ENCODE measurements at places on chromosomes 1 and 21.

- DNase-seq: no peak
Measured at GRCh38 chr1:54016343-54017282, 1.4 kb downstream of the LDLRAD1 start.

DNA sequence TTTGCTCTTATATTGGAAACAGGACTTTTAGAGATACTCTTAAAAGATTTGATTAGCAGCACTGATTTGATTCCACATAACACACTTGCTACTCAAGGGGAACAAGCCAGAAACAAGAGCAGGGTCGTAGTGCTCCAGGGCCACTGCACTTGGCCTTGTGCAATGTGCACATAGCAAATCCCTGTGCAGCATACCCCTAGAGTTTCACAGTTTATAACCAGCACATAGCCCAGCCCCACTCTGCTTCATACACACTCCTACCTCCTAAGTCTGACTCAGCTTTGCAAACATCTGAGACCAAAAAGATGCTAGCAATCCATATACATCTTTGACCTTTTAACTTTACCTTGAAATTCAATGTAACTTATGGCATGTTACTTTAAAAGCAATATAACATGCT, 157.6 kb downstream of the VAV3 start:
- no peak for DNase-seq

DNA sequence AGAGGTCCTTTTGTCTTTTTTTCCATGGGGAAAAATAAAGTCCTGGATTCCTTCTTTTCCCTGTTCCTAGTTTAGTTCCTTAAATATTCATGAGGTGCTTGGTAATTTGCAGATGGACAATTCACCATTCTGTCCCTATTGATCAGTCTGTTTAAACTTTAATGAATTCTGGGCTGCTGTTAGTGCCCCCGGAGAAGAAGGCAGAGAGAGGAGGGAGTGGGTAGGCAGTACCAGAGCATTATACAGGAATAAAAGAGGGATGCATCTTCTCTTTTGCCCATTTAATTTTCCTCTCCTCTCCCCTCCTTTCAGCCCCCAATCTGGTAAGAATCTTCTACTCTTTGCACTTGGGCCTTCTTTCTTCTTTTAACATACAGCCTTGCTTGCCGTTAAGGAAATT, 25.9 kb downstream of the FGGY start:
- DNase-seq: no peak

GRCh38 chr1:174114106-174114505, 45.2 kb upstream of the RABGAP1L start:
- no peak for DNase-seq

GRCh38 chr1:42259739-42260064, 75.3 kb downstream of the FOXJ3 start:
- DNase-seq: no peak

DNA sequence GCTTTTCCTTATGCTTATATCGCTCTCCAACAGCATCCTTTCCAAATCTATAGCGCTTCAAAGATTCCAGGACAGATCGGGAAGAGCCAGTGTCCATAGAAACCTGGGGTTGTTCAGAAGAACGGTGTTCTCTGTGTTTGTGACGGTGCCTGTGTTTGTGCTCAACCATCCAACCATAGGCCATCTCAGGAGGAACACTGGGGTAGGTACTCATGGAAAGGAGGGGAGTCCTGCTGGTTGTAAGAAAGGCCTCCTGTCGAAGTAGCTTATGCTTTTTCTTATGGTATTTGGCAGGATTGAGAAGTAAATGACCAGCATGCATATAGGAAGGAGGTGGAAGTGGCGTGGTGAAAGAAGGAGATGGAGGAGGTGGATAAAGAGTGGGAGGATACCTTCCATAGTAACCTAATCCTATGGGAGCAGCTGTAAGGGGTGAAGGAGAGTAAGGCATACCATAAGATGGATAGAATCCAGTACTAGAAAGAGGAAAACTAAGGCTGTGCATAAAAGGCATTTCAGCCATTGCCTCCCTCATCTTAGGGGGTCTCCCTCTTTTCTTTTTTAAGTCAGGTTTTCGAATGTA, 84.2 kb downstream of the ASH1L start:
- DNase-seq: no peak

DNA sequence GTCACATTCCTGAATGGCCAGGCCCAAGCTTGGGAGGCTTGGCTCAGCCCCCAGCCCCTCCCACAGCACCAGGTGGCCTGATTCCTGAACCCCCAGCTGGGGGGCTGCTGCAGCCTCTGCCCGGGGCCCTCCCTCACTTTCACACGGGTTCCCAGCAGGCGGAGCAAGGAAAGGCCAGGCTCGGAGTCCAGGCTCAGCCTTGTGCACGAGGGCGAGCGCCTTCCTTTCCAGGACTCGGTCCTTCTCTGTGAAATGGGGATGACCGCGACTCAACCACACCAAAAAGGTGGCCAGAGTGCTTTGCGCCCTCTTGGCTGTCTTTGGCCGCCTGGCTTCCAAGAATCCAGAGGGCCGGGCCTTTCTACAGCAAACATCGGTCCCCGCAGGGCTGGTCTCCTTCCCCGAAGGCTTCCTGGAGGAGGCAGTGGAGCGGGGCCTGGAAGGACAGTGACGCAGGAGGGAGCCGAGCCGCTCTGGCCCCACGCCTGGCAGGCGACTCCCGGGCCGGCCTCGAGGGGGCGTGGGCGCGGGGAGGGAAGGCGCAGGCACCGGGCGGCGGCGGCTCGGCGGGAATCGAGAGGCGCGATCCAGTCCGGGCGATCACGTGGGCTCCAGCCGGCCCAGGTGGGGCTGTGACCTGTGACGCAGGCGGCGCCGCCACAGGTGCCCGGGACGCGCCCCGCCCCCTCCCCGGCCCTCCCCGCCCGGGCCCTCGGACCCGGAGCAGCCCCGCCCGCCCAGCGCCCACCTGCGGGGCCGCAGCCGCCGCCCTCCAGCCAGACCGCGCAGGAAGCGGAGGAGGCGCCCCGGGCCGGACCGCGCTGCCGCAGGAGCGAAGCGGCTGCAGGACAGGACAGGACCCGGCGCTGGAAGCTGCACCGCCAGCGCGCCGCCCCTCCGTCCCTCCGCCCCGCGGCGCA, at the start of gene ARHGEF16:
TSS of gene ARHGEF16 (plus strand) at position 775 of the 920 bp plus-strand sequence. CDS start 8,420 bp downstream, outside the sequence.
- DNase-seq: peak; percentile 83

DNA sequence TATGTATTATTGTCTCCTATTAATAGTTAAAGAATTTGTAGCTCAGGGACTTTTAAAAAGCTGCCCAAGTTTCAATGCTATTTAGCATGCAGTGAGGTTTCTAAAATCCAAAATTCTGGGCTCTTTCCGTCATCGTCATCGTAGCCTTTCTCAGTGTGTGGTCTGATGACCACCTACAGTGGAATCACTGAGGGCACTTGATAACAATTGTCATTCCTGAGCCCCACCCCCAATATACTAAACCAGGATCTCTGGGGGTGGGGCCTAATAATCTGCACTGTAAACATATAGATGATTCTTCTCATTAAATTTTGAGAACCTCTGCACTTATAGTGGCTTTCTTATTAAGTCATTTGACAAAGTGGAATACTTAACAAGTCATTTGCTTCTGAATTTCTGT, 674.8 kb downstream of the PLPP3 start:
- no peak for DNase-seq

DNA sequence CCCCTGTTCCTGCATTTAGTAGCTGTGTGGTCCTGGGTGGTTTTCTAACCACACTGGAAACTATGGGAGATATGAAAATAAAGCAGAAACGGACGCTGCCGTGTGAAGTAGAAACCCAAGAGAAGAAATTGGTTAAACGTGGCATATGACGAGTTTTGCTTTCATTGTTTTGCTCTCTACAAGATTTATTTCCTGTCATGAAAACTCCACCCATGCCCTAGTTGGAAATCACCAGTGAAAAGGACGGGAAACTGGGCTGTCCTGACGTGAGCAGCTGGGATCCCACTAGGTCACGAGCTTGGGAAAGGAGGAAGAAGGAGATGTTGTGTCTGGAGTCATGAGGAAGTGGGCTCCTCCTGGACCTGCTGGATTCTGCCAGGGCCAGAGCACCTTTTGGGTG, 120.8 kb upstream of the GADD45A start:
- DNase-seq: no peak

DNA sequence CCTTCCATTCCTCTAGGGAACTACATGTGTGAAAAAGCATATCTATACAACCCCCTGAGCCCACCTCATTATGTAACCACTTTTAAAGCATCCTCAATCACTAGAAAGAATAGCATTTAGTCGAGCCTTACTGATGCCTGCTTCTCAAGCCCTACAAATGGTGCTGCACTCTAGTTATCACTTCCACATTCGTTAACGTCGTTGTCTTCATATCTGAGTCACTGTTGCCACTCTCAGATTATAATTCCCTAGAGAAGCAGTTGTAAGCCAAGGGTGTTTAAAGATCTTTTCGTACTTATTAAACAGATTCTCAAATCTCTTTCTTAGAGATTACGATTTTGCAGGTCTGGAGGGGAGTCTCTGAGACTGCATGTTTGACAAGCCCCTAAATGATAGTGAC, 16.5 kb downstream of the ATP1B1 start:
- DNase-seq: no peak

DNA sequence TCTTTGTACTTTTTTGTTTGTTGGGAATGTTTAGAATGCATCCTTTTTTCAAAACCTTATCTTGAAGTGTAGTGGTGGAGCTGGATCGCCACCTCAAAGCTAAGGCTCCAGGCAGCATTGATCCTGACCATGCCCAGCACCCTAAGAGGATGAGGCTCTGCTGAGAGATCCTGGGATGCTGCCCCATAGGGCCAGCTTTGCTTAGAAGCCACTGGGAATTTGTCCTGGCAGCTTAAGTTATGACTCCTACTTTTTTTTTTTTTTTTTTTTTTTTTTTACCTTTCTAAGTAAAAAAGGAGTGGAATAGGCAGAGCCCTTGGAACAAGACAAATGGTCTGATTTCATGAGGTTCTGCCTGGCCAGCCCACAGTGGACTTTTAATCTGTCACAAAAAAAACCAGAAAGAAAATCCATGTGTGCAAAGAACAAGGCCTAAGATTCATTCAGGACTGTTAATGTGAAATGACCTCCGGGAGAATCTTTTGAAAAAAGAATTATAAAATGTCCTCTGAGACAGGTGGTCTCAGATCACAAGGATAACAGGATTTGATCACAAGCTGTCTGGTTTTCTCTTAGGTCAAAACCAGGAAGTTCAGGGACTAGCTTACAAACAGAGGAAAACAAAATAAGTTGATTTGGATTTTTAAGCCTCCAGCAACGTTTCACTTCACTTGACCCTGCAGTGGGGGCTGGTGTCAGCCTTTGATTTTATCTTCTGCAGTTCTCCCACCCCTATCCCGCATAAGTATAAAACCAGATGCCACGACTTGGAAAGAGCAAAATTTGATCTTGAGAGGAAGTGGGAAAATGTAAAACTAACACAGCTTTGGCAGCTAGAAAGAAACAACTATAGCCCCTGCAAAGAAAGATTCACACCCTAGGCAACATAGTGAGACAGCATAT, 25.9 kb upstream of the RAP1A start:
- no peak for DNase-seq

- no peak for DNase-seq
Measured at GRCh38 chr1:75855010-75855409, 58.3 kb downstream of the MSH4 start.

DNA sequence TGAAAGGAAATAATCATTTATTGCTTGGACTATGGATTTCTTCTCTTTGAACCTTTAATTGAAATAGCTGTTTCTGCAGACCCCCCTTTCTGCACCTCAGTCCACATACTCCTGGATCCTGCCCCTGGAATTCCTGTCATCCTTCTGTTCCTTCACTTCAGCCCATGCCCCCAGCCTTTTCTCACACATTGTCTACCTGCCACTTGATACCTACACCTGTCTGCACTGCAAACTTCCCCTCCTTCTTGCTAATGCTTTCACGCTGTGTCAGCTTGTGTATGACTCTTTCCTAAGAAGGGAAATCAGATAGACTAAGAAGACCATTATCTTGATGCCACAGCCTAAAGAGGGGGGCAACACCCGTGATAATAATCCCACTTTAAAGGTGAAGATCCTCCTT, 80.3 kb upstream of the EXO1 start:
- no peak for DNase-seq

DNA sequence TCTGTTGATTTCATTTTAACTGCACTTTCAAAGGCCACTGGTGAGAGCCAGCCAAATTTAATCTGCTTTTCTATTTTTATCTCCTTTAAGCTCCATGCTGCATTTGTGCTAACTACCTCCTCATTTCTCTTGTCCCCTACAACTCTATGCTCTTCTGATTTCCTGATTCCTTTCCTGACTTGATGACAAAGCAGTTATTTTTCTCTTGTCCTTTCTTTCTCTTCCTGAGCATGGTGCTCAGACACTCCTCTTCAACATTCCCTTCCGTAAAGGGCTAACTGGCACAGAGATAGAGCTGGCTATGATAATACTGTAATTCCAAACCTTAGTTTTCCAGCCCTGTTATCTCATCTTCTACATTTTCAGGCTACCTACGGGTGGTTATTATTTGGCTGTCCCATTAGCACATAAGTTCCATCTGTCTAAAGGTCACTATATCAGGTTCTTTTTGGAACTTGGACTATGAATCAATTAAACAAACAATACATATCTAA, 6.8 kb upstream of the BCAS2 start:
- DNase-seq: no peak

DNA sequence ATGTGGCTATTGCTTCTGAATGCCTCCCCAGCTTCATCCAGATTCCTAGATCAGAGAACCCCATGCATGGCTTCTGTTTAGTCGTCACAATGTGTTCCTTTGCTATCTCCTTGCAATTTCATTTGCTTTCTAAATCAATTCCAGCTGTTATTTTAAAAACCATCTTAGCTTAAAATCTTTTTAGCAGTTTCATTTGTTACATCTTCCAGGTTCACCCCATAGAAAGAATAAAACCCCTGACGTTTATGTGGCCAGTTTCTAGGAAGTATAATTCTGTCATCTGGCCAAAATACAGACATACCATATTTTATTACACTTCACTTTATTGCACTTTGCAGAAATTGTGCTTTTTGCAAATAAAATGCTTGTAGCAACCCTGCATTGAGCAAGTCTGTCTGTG, 278.4 kb downstream of the PTPRC start:
- no peak for DNase-seq

- no peak for DNase-seq
Measured at GRCh38 chr1:71390518-71390917, 309.7 kb upstream of the ZRANB2 start.

DNA sequence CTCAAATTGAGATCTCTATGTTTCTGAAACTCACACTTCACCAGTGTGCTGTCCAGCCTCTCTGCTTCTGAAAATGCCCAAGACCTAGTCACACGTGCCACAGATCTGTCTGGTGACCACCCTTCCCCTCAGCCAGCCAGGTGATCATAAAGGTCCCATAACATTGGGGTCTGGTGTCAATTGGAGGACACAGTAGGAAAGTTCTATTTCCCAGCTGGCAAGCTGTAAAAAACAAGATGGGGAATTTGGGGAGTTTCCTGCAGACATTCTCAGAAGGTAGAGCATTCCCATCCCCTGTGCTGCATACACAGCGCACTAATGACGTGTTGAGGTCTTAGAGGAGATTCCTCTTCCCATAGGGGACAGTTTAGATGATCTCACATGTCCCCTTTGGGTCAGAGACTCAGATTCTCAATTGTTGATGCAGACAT, 50.1 kb downstream of the RPS6KA1 start:
- no peak for DNase-seq

DNA sequence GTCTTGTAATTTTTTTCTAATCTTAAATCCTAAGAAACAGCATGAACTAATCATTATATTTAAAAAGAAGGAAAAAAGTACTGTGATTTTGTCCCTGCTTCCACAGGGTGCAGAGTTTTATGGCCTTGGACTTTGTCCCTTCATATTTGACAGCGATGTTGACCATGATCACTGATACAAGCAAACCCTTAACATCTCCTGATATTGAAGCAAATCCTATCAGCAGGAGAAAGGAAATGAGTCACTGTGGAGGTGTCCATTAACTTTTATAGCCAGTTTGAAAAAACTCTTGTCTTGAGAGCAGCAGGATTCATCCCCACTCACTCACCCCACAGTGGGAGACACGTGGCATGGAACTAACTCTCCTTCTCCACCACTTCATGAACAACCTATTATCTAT, 5.1 kb upstream of the REG4 start:
- no peak for DNase-seq

Measured in NCI-H1417 (cell line).